ENCODE measurements at places on chromosomes 6 and 20.

GRCh38 chr6:166958926-166959861, 2.8 kb upstream of the RNASET2 start:
- DNase-seq, result no peak

GRCh38 chr20:50957276-50957675, 1.1 kb downstream of the DPM1 start:
- no peak for DNase-seq

DNA sequence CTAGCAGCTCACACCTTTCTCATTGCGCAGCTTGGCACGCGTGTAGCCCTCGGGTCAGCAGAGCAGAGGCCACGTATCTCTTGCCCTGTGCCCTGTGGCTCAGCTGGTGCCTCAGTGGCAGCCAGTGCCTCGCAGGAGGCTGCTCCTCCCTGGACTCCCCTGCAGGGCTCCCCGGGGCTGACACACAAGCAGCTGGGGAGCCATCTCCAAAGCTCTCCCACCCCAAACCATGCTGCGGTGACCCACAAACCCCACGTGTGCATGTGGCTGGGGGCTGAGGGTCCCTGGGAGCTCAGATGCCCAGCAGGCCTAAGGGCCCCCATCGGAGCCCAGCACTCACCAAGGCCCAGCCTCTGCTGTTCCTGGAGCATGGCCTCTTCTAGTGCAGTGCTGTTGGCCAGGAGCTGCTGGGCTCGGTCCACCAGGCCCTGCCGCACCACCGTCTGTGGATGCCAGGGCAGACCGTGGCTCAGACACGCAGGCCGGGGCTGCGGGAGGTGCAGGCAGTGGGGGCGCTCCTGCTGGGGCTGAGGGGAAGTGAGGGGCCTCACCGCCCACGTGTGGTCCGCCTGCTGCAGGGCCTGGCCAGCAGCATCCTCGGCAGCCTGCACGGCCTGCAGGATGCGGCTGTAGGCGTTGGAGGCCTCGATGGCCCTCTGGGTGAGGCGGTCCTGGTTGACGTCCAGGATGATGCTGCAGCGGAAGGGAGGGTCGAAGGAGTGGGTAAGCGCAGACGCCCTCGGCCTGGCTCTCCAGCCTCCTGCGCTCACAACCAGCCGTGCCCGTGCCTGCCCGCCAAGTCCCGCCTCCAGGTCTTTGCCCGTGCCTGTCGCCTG, 13.8 kb downstream of the ADRM1 start:
- no peak for DNase-seq

- DNase-seq, result no peak
These were observed 27.9 kb downstream of the GFRA4 start for GRCh38 chr20:3635346-3635745.

DNA sequence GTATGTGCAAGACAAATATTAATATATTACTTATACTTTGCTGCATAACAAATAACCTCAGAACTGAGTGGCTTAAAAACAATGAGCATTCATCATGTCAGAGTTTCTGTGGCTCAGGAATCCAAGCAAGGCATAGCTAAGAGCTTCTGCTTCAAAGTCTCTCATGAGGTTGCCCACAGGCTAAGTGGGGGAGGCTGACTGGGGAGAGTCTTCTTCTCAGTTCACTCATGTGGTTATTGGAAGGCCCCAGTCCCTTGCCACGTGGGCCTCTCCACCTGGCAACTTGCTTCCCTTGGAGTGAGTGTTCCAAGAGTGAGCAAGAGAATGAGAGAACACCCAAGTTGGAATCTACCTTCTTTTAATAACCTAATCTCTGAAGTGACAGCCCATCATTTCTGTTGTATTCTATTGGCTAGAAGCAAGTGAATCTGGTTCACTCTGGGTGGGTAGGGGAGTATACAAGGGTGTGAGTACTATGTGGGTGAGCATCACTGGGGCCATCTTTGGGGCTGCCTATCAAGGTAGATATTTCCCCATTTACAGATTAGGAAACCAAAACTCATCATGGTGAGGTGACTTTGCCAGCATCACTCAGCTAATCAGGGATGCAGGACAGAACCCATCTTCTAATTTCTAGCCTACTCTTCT, 36.0 kb downstream of the DNAH8 start:
- no peak for DNase-seq

GRCh38 chr20:54433636-54434035, 41.8 kb upstream of the DOK5 start:
- DNase-seq, result no peak

DNA sequence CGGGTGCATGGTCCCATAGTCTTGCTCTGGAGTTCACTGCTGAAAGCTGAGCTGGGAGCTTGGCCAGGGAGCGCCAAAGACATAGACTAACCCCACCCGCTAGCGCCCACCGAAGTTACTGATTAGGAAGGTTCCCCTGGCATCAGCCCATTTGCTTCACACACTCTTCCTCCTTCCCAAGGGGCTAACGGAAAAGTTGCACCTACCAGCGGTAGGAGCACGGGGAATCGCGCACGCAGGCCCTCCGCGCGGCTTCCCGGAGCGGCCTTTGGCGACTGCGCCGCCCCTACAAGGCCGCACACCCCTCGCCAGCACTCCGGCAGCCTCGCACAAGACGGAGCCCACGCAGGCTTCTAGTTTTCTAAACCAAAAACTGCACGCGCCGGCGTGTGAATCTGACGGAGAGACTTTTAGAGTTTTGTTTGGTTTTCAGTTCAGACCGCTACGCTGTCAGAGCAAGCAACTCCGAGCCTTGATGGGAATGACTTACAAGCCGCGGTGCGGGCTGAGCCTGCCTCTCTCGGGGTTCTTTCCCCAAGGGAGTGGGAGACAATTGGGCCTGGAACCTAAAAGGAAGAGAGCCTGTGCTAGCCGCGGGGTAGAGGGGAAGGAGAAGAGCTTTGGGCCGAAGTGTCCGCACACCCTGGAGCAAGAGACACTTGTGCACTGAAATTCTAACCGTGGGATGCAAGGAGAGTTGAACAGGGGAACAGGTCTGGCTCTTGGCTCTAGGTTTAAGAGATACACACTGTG, 891 bp upstream of the POU3F2 start:
- no peak for DNase-seq

DNA sequence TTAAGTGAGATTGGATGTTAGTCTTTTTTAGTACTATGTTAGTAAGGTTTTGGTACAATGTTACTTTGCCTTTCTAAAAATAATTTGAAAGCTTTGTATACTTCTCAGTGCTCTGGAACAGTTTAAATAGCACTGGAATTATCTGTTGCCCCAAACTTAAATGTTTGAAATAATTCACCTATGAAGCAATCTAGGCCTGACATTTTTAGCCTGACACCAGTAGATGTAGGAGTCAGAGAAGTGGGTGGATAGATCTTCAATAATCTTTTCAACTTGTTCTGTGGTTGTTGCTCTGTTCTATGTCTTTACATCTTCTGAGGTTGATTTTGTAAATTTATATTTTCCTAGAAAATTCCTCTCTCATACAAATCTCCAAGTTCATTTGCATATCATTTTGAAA, 103.1 kb upstream of the ADGRF1 start:
- DNase-seq, result no peak

- no peak for DNase-seq
These were observed 222.5 kb downstream of the SYNDIG1 start for GRCh38 chr20:24691901-24692351.

DNA sequence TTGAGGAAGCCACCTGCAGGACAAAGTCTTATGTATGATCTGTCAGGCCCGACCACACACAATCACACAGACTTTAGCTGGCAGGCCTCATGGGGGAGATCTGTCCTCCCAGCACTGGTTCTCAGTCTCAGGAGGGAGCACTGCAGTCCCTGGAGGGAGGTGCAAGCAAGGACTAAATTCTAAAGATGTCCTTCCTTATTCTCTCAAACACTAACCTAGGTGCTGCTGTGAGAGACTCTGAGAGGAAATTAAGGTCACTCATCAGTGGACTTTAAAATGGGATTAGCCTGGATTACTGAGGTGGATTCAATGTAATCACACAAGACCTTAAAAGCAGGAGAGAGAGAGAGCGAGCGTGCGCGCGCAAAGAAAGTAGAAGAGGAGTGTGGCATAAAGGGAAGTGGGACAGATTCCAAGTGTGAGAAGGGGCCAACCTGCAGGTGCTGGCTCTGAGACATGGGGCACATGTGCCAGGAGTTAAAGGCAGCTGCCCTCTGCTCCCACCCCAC, 14.3 kb downstream of the GLO1 start:
- no peak for DNase-seq

- no peak for DNase-seq
These were observed 55.8 kb downstream of the SULF2 start for GRCh38 chr20:47729472-47729871.

DNA sequence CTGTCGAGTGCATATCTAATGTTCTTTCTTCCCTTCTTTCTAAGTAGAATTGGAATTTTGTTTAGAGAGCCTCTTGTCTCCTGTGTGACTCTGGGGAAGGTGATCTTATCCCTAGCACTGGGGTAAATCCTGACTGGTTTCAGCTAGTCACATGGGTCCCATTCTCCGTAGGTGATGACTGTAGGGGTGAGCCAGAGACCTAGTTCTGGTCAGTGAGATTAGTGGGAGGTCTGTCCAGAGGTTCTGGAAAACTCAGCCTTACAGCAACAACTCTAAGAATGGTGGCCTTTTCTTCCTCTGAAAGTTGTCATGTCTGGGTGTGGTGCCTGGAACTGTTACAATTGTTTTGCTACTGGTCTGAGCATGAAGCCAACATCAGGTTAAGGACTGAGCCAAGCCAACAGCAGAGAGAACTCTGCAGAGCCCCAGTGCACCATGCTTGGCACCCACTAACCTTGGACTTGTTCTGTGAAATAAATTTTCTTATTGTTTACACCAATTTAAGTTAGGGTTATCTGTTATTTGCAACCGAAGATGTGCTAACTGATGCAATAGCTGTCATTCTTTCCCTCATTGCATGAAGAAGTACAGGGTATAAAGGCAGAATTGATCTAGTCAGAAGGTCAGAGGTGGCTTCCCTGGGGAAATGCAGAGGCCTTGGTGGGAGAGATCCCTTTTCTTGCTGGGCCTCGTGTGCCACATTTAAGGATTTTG, 56.8 kb upstream of the TULP4 start:
- no peak for DNase-seq

DNA sequence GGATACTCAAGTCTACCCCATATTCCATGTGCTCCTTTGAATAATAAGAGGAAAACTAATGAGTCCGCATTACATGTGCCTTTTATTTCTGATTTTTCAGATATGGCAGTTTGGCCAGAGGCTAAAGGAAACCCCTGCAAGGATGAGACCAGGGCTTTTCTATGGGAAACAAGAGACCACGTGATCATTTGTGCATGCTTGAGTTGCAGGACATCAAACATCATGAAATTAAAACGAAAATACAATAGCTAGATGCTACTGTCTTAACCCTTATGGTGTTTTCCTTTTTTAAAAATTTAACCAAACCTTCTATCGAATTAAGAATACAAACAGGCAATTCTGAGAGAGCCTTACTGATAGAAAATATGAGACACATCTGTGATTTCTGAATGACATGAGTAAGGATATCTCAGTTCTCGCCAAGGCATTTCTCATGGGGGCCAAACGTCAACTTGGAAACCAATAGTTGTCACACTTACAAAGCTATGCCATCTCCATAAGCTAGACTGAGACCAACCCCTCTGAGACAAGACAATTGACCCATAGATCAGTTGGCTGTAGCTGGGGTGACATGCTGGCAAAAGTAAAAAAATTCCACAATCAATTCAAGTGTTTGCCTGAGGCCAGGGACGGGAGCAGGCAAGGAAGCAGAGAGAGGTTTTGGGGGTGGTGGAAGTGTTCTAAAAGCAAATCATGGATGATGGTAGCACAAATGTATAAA, 52.8 kb downstream of the RIPOR2 start:
- no peak for DNase-seq

DNA sequence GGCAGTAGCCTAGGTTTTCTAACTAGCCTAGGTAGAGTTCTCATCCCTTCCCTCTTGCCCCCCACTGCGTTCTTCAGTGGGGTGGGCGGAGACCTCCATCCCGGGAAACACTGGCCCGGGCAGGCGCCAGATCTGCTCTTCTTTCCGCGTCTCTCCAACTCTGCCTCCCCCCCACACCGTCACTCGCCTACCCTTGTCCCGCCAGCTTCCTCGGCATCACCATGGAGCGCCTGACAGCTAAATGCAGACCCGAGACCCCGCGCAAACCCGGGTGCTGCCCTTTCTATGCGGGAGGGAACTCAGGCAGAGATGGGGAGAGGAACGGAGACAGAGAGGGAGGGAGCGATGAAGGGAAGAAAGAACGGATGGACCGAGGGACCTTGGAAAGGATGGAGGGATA, 1494.8 kb upstream of the DEFB115 start:
- no peak for DNase-seq

- DNase-seq, result no peak
These were observed 36.5 kb upstream of the RFPL4B start for GRCh38 chr6:112310439-112311125.

GRCh38 chr20:25053255-25054031, 4.5 kb downstream of the ACSS1 start:
- no peak for DNase-seq

GRCh38 chr6:144806222-144806621, 521.1 kb downstream of the UTRN start:
- DNase-seq, result no peak

DNA sequence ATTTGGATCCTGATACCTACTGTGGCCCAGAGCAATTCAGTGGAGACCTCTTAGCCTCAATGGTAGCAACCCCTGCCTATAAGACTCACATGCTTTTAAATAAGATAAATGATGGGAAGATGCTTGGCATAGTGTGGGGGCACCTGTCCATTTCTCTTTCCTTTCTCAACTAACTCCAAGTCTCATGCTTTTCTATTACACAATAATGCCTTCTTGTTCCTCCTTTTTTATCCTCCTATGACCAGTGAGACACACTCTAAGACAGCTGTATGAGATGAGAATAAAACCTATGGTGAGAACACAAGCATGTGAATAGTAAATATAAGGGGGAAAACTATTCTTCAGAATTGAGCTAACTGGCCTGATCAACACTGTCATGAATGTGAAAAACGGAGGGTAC, 147.0 kb upstream of the STXBP5 start:
- no peak for DNase-seq

GRCh38 chr6:26164120-26164505, 76.9 kb downstream of the HFE start:
- no peak for DNase-seq

GRCh38 chr20:52681288-52681687, 290.9 kb upstream of the TSHZ2 start:
- DNase-seq, result no peak

GRCh38 chr6:35059596-35060345, 81.4 kb downstream of the TCP11 start:
- no peak for DNase-seq

GRCh38 chr20:3068986-3069900, 2.2 kb upstream of the OXT start:
- DNase-seq, result no peak

GRCh38 chr6:11930240-11930639, 81.9 kb upstream of the HIVEP1 start:
- no peak for DNase-seq

GRCh38 chr6:125524356-125524755, 222.6 kb upstream of the HDDC2 start:
- no peak for DNase-seq

Data from H1 (cell line).